Stimulated activated CD4-positive, alpha-beta T cell treated with anti-CD3 and anti-CD28 coated beads, TNF-alpha, amount 100 ng/mL, for 1 hour (primary cell): ENCODE measurements at places on chromosomes 7 and 10.

GRCh38 chr10:62681211-62681940 lies 123.1 kb upstream of the ADO start:
- peak; percentile 29 for DNase-seq

- no peak for DNase-seq
These were observed 6.9 kb downstream of the IRF5 start for GRCh38 chr7:128944487-128945236.

DNA sequence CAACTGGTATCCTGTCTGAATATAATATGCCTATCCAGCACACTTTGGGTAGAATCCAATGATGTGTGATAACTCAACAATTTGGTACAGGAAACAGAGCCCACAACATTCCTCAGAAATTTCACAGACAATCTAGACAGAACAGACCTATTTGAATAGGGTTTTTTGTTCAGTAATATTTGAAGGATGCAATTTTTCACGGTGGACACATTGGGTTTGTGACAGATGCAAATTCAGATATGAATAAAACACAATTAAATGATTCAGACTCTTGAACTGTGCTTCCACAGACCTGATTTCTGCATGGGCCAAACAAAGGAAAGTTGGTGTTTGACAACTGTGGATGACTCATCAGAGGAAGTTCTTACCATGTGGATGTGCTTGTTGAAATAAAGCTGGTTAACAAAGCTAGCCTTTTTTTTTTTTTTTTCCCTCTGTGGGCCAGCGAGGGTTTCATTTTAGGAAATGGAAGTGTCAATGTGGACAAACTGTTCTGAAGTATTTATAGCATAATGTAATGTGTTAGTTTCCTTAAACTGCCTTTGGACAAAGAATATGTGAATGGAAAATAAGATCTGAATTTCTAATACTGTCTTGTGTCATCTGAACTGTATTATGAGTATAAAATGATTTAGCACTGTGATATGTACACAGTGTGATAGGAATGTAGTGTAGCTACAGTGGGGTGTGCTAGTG lies 43.2 kb upstream of the FAM133B start:
- no peak for DNase-seq

- DNase-seq: no peak
These were observed 22.3 kb upstream of the GAD2 start for GRCh38 chr10:26194275-26194674.

DNA sequence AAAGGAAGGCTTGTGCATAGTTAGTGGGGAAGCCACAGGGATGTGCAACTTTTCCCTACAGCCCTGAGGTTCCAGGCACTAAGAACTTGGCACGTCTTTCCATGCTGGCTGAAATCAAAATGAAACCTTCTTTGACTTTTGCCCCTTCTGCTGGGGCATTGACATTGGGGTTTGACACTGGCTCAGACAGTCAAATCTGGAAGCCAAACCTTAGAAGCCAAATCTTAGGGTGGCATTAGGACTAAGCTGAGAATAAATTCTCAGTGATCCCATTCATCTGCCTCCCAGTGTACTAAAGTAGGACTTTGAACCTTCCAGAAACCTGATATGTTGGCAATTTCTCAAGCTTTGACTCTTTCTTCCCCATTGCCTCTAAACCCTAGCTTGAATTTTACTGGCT lies 31.3 kb upstream of the INSYN2A start:
- no peak for DNase-seq

GRCh38 chr7:141884539-141885225 lies 31.5 kb upstream of the OR9A4 start:
- DNase-seq: no peak

DNA sequence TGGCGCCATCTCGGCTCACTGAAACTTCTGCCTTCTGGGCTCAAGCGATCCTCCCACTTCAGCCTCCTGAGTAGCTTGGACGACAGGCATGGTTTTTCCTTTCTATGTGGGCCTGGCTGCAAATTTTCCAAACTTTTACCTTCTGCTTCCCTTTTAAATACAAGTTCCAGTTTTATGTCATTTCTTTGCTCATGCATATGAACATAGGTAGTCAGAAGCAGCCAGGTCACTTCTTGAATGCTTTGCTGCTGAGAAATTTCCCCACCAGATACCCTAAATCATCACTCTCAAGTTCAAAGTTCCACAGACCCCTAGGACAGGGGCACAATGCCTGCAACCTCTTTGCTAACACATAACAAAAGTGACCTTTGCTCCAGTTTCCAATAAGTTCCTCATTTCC lies 21.6 kb upstream of the RPEL1 start:
- DNase-seq: no peak

DNA sequence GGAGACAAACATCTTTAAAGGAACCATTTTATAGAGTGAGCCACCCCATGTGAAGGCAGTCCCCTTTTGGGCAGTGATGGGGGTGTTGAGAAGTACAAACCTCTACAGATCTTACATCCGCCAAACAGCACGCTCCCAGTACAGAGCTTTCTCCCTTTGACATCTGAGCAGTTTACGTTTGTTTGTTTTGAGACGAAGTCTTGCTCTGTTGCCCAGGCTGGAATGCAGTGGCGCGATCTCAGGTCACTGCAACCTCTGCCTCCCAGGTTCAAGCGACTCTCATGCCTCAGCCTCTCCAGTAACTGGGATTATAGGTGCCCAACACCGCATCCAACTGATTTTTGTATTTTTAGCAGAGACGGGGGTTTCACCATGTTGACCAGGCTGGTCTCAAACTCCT lies 128.9 kb downstream of the CCDC3 start:
- DNase-seq: no peak

DNA sequence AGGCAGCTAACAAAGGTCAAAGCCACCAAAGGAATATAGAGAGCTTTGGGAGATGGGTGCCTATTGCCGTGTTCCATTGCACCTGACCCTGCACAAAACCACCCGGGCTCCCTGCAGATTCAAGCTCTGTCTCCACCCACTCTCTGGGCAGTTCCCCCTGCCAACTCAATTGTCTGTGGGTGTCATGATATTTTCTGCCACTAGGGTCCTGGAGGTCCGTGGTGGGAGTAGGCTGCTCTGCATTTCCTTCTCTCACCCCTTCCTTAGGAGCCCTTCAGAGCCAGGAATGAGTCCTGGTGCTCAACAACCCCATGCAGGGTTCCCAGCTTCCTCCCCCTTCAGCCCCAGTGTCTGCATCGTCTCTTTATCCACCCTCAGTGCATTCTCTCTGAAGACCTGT lies 34.1 kb downstream of the PNLIPRP2 start:
- DNase-seq: no peak

GRCh38 chr10:83978681-83979383 lies 160.5 kb upstream of the GHITM start:
- DNase-seq: no peak
